Glomerular endothelial cell (primary cell): ENCODE measurements at places on chromosomes 7 and 10.
A peak's percentile ranks its signal among the peaks of the same experiment; 100 is the strongest.

GRCh38 chr7:148264933-148265557 lies 325.5 kb upstream of the C7orf33 start:
- no peak for DNase-seq

DNA sequence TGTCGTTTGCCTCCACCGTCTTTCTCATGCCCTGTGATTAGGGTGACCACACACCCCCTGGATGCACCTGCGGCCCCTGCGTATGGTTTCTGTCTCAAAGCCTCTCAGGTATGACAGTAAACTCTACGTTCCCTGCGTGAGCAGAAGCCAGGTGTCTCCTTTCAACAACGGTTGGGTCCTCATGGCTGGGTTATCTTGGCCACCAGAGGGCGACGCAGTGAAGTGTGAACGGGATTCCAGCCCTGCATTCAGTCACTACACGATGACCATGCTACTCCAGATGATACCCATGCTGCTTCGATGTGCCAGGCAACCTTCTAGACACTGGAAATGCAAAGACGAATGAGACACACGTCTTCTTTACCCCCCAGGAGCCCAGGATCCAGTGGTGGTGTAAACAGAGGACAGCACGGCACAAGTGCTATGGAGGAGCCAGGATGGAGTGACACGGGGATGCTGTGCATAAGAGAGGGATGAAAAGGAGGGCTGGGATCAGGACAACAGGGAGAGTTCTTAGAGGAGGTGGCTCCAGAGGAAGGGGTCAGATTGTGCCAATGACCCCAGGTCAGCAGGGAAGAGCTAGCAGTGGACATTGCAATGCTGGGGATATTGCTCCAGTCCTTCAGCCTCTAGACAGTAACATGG lies 228.1 kb upstream of the PFKP start:
- DNase-seq, result peak; percentile 7

GRCh38 chr7:96236198-96237039 lies 85.5 kb downstream of the SLC25A13 start:
- peak; percentile 93 for DNase-seq

DNA sequence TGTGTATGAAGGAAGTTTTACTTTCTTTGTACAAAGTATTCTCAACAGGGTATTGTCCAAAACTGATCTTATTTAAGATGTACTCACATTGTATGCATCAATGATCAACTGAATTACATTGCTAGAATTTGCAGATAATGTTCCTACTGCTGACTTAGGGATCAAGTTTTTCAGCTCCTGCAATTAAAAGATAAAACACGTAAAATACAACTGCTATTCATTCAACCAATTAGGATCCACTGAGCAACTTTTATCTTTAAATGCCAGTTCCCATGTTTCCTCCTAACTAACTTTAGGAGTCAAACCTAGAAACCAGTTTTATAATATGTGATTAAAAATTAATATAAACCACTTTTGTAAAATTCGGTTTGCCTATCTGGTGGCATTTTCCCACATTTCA lies 35.9 kb downstream of the ITGB1 start:
- no peak for DNase-seq

DNA sequence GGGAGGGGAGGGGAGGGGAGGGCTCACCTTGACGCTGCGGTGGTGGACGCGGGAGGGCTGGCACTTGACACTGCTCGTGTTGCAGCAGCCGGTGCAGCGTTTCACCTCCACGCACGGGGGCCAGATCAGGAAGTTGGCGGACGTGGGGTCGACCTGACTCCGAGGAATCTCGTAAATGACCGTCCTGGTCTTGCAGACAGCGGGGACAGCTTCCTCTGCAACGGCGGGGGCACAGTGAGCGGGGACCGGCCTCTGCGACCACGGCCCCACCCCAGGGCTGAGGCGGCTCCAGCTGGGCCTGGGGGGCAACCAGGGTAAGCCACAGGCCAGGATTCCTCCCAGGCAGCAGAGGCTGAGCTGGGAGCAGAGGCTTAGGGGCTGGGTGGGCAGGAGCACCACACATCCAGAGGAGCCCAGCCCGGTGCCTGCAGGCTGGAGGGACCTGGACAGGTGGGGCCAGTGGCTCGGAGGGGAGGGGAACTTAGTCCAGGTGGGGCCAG lies 8.8 kb downstream of the PDGFA start:
- no peak for DNase-seq

DNA sequence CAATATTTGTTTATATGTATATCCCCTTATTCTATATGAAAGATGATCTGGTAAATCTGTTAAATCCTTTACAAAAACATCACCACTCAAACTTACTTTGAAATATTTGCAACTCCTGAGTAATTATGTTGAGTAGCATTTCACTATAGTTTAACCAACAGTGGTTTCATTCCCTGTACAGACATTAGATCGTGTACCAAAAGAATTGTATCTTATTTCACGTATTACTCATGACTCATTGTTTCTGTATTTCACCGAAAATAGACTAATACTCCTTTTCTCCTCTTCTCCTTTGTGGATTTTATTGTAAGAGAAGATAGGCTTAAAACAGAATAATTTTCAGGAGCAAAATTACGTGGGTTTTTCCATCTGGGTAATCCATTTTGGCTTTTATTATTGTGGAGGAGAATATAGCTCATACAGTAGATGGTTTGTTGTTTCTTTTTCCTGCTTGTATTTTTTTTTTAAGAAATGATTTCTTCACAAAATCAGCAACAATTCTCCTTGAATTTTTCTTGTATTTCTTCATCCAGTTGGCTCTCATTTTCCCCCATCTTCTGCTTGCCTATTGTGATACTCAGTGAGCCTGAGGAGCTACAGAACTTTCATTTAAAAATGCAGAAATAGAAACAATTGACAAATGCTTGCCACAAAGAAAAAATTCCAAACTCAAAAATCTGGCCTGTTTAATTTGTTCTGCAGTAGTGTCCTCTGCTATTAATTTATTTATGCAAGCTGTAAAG lies 90.6 kb upstream of the OIT3 start:
- DNase-seq, result no peak

- DNase-seq, result no peak
Measured at GRCh38 chr7:98423043-98423442, 22.2 kb upstream of the BAIAP2L1 start.
